Activated CD4-positive, alpha-beta T cell treated with anti-CD3 and anti-CD28 coated beads, Interleukin-2, Interleukin-6, amounts not matched to agents 100 ng/mL and 50 ng/mL, durations not matched to agents 16 hours and 8 hours (primary cell): ENCODE measurements at places on chromosomes 12 and 14.

DNA sequence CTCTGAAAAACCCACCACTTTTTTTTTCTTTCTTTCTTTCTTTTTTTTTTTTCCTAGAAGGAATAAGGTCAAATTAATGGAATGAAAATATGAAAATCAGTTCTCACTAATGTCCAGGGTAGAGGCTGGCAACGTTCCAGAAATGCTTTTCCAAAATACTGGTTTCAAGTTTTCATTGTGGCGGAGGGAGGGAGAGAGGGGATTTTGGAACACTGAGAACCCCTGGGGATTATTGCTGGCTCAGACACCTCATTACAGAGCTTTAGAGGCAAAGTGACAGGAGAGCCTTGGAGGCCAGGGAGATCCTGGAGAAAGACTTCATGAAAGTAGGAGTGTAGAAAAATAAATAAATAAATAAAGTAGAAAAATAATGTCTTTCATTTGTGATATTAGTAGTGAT lies 45.4 kb downstream of the ALX1 start:
- DNase-seq: no peak

DNA sequence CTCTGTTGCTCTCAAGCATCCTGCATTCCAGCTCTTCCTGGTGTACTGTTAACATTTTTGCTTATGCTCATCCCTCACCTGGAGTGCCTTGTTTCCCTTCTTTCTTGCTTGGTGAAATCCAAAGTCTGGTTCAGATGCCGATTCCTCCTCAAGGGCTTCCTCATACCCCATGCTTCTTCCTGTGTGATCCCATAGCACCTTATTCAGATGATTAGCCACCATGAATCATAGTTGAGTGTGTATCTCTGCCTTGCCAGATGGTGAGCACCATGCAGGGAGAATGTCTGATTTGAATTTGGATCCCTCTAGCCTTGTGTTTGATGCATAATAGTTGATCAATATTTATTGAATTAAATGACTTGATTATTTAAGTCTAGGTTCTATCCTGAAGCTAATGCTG lies 39.4 kb upstream of the ANO4 start:
- no peak for DNase-seq

- no peak for DNase-seq
These were observed 20.0 kb downstream of the SCAF11 start for GRCh38 chr12:45970391-45970790.

DNA sequence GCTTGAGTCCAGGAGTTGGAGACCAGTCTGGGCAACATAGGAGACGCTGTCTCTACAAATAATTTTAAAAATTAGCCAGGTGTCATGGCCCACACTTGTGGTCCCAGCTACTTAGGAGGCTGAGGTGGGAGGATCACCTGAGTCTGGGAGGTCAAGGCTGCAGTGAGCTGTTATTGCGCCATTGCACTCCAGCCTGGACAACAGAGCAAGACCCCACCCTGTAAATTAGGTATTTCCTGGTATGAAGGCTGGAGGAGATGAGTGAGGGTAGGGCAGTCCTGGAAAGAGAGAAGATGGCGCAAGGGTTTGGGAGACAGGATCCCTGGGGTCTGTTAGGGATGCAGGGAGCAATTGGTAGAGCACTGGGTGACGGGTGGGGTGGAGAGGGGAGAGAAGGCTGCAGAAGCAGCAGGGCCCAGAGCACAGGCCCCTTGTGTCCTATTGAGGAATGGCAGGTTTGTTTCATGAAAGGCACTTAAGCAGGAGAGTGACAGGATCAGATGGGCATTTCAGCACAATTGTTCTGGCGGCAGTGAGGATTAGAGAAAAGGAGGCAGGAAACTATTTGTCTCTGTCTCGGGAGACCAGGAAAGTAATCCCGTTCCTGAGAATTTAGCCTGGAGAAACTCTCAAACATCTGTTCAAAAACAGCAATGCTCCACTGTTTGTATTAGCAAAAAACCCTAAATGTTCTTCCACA lies 47.2 kb upstream of the KTN1 start:
- no peak for DNase-seq

- no peak for DNase-seq
These were observed 9.3 kb upstream of the HDAC7 start for GRCh38 chr12:47828976-47829482.

DNA sequence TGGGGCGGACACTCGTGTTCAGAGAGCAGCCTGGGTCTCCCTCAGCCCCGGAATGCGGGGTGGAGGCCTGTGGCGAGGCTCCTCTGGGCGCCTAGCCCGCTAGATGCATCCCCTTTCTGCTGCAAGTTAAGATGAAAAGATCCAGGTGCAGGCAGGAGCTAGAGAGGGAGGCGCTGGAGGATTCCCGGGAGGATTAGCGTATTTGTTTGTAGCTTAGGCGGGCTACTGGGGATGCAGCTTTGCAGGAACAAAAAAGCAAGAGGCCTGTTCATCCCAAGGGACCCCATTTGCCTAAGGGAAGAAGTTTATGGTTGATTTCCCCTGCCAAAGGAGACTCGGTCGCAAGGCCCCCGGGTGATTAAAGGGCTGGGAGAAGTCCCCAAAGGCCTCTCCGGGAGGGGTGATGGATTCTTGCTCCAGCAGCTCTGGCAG lies 824 bp downstream of the CCDC177 start:
- DNase-seq: no peak

- no peak for DNase-seq
These were observed 336.9 kb downstream of the BMP4 start for GRCh38 chr14:53619691-53620231.

- DNase-seq: no peak
These were observed 1.0 kb downstream of the SLC6A12 start for GRCh38 chr12:212715-213526.

DNA sequence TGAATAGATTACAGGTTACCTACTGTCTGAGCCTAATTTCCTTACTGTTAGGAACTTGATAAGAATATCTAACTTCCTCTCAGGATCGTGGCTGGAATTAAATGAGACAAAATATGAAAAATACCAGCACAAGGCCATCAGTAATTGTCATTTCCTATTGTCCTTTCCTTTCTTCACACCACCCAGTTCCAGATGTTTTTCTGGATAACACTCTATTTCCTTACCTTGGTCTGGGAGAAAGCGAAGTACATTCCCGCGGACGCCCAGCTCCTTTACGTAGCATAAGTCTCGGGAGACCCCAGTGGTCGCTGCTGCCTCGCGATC lies 376 bp downstream of the GDF3 start:
- no peak for DNase-seq

- no peak for DNase-seq
These were observed 9.1 kb downstream of the MEG3 start for GRCh38 chr14:100834794-100835547.

DNA sequence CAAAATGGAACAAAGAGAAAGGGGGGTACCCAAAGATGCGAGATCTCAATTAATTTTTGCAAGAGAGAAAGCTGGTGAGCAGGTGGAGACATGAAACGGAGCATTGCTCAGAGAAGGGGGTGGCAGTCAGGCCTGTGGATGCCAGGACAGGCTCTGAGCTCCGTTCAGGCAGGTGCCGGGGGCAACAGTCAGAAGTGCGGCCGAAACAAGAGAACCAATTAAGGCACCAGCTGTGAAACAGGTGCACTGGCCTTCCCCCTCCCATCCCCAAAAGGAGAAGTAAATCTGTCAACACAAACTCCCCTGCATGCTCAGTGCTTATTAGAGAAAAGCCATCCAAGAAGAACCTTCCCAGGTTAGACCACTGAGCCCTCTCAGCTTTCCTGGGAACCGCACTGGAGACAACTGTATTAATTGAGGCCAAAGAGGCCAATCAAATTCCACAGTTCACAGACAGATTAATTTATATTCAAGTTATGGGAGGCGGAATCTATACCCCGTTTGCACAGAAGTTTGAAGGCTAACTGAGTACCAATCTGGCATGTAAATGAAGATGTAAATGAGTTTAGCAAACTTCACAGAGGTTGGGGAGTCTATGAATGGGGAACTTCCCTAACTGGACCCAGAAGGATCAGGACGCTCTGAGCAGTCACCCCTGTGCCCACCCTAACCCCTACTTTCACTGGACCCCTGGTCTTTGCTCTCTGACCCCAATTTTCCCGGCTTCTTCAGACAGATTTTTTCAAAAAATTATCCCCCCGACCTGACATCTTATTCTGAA lies 20.9 kb downstream of the OAS2 start:
- no peak for DNase-seq

DNA sequence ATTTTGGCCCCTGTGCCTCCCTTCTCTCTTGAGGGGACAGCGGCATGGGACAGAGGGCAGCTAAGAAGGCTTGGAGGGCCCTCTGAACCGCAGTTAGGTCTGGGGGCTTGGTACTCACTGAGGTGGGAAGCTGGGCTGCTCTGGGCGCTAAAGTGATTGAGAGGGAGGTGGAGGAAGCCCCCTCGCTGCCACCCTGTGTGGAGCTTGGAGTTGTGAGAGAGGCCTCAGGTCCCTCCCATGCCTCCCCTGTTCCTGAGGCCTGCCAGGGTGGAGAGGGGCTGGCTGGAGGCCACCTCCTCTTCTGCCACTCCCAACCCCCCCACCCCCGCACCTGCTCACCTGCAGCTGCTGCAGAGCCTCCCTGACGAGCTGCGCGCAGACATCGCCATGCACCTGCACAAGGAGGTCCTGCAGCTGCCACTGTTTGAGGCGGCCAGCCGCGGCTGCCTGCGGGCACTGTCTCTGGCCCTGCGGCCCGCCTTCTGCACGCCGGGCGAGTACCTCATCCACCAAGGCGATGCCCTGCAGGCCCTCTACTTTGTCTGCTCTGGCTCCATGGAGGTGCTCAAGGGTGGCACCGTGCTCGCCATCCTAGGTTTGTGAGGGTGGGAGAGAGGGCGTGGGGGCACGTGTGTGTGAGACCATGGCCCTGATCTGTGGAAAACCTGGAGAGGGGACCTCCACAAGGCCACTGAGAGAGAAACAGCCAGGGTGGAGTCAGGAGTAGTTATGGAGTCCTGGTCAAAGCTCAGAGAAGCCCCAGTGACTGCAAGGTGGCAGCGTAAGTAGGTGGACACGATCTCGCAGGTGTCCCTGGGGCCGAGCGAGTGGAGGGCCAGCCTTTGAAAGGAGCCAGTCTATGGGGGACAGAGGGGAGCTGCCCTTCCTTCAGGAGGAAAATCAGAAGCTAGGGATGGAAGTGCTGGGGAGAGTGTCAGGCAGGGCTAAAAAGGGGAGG lies 11.2 kb downstream of the KCNH3 start:
- no peak for DNase-seq

DNA sequence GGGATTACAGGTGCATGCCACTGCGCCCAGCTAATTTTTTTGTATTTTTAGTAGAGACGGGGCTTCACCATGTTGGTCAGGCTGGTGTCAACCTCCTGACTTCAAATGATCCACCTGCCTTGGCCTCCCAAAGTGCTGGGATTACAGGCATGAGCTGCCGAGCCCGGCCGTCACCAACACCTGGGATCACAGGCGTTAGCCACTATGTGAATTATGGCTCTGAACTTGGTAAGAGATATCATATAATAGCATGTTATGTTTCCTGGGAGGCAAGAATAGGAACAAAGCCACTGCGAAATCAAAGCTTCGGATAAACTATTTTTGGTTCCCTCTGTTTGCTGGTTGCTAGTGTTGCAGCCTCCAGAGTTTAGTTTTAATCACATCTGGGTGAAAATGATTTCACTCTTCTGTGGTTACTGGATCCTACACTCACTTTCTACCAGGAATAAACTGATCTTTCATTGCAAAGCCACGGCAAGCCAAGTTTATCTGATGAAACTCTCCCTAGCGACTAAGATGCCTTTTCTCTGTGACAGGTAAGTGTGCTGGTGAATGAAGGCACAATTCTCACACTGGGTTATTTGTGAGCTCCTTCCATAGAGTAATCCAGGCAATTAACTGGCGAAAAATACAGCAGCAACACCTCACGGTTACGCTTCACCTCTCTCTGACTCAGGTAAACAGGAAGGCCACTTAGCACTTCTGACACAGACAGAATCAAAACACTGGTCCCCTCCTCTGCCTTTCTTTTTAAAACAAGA lies 16.7 kb downstream of the SNRNP35 start:
- no peak for DNase-seq

GRCh38 chr12:16112130-16112529 lies 165.4 kb downstream of the SLC15A5 start:
- no peak for DNase-seq

- DNase-seq: no peak
These were observed 60.5 kb upstream of the NUDT4 start for GRCh38 chr12:93317227-93317626.

DNA sequence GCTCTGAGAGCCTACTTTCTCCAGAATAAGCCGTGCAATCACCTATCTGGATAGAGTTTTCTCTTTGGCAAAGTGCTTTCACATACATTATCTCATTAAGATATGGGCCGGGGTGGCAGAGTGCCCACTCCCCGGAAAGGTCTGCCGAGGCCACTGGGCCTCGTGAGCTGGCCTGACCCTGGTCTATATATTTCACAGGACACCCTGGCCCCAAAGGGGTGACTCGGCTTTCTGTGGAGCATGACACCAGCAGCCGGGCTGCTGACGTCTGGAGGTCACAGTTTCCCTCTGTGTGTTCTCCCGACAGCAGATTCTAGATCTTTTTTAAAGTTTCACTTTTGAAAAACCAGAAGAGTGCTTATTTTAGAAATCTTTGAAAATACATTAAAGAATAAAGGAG lies 27.9 kb upstream of the ATP2A2 start:
- DNase-seq: no peak

GRCh38 chr14:99955826-99956455 lies 109.3 kb upstream of the EVL start:
- no peak for DNase-seq
